SW 1271 (cell line): ENCODE measurements at places on chromosomes 1 and 21.

DNA sequence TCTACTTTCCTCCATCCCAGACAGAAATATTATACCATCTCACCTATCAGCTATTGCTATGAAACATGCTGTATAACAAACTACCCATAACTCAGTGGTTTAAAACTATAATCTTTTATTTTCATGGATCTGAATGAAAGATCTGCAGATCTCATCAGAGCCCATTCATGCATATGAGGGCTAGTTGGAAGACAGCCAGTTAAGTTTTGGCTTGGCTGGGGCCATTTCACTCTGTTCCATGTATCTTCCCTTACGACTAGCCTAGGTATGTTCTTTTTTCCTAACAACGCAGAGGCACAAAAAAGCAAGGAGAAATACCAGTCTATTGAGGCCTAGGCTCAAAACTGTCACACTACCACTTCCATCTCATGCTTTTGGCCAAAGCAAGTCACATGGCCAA, 28.1 kb upstream of the RGS1 start:
- DNase-seq, result no peak

DNA sequence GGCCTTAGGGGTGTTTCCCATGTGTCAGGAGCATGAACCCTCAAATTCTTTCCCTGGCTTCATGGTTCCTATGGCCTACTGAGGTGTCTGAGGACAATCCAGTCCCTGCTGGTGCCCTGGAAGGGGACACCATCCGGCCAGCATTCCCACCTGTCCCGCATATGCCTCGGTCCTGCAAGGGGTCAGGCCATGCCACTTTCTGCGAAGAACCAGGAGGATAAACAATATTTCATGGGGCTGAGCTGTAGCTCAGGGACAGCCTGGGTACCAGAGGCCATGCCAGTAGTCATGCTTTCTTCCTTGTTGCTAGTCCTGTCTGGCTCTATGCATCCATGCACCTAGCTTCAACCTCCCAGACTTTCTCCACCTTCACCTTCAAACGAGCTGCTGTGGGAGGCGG, 123.6 kb downstream of the MRPS6 start:
- DNase-seq, result no peak

- DNase-seq, result no peak
These were observed 847 bp downstream of the SELENON start for GRCh38 chr1:25800703-25801377.

DNA sequence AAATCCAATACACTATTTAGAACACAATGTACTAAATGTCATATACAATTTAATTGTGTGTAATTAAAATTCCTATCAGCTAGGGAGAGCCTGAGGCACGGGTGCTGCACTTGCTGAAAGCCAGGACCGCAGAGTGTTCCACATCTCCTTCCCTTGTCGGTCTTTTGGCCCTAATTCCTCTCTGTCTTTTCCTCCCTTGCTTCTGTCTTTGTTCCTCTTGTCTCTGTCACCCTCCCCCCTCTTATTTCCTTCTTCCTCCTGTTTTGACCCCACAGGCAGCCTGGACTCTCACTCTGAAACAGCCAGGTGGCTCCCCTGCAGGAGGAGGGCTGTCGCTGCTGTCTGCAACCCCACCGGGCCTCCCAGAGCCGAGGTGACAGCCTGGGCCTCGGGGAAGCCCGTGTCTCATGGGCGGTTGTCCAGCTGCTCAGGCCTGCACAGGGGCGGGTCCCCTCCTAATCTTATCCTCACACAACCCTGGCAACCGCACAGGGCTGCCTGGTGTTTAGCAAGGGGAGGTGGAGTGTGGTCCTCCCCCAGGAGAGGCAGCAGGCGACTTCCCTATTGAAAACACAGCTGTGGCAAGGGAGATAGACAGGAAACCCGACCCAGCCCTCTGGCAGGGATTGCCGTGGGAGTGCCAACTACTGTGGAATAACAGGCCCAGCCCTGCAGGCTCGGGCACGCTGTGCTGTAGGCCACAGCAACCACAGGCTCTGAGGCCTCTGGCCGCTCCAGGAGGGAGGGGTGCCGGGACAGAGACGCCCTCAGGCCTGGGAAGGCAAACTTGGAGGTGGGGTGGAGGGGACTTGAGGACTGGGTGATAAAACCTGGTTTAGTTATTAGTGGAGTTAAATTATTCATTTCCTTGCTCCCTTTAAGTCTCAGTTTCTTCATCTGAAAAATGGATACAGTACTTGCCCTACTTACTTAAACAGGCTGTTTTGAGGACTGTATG, 68.8 kb upstream of the WDR26 start:
- DNase-seq, result peak; percentile 75

DNA sequence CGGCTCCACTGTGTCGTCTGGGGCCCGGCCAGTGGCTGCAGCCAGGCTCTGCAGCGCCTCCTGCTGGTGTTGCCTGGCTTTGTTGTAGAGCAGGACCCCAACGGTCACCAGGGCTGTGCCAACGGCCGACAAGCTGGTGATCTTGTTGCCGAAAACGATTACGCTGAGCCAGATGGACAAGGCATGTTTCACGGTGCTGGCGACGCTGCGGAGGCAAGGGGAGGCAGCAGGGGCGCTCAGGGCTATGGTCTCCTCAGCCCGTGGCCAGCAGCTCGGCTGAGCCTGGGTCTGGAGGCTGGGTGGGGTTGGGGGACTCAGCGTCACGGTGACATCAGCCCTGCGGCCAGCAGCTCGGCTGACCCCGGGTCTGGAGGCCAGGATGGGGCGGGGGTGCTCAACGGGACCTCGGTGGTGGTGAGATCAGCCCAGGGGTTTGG, 7.0 kb upstream of the CDK11B start:
- DNase-seq, result no peak
